ENCODE measurements at places on chromosomes 12 and 14.

DNA sequence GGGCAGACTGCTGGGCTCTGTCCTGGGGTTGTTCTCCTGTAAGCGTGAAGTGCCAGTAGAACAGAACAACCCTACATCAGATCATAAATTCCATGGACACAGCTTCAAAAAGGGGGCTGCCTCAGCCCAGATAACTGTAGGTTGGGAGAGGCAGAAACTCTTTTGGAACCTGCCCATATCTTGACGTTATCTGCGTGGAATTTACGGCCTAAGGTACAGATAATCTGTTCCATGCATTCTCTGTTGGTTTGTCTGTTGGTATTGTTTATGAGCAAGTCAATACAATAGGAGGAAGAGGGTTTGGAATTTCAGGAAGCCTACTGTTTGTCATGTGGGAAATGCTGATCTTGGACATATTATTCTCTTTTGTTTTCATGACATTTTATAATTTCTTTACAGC, 36.7 kb downstream of the SLC25A47 start:
- DNase-seq: no peak

DNA sequence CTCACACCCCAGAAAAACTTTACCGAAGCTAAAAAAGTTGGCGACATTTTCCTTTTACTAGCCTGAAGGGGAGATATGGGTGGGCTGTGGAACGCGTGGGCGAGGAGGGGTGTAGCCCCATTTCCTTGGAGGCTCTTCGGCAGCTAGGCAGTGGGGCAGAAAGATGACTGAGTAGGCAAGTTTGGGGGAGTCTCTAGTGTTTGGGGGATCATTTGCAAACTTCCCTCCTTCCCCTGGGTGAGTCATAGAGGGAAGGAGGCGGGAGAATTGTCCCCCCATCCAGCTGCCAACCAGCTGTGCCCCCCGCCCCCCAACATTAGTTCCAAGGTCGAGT, 2.3 kb downstream of the GLI1 start:
- DNase-seq: no peak

DNA sequence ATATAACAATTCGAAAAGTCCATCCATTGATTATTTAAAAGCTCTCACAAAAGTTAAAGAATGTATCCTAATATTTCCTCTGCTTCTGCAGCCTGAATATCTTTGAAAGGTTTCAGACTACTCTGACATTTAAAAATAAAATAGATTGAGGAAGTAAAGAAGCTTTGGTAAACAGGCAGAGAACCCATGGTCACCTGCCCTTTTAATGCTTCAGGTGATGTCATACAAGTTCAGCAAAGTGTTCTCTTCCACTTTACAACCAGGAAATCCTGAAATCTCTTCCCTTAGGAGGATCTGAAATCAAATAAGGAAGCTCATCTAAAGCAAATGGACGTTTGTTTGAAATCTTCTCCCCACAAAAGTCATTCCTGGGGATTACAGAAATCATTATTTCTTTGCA, 322.4 kb downstream of the PDZRN4 start:
- DNase-seq: no peak

GRCh38 chr12:65638324-65638723, 186.0 kb upstream of the HMGA2 start:
- no peak for DNase-seq

- DNase-seq: no peak
These were observed 40.5 kb upstream of the LTBP2 start for GRCh38 chr14:74652541-74652940.

All from activated CD4-positive, alpha-beta T cell treated with anti-CD3 and anti-CD28 coated beads, Interleukin-2, amount 50 U/mL, for 48 hours (primary cell).